ENCODE measurements at places on chromosomes 4 and X.

DNA sequence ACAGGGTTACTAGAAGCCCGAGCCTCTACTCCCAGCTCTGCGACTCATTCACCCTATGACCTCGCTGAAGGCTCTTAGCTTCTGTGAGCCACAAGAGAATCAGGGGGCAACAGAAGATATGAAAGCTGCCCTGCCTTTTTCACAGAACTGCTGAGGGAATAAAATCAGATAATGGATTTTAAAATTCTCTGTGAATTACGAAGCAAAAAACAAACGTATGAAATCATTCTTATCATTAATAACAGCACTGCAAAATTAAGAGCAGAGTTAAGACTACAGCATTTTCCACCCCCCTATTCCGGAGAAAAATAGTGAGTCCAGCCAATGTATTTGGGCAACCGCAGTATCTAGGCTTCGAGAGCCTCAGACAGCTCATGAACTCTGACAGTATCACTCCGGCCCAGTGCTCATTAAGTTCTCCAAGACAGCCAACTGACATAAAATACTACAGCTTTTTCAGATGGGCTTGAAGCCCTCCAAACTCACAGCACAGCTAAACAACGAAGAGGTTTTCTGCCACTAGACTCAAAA lies 33.4 kb downstream of the AFAP1 start:
- no peak for DNase-seq

GRCh38 chr4:119579823-119580222 lies 48.8 kb downstream of the PDE5A start:
- DNase-seq: no peak

DNA sequence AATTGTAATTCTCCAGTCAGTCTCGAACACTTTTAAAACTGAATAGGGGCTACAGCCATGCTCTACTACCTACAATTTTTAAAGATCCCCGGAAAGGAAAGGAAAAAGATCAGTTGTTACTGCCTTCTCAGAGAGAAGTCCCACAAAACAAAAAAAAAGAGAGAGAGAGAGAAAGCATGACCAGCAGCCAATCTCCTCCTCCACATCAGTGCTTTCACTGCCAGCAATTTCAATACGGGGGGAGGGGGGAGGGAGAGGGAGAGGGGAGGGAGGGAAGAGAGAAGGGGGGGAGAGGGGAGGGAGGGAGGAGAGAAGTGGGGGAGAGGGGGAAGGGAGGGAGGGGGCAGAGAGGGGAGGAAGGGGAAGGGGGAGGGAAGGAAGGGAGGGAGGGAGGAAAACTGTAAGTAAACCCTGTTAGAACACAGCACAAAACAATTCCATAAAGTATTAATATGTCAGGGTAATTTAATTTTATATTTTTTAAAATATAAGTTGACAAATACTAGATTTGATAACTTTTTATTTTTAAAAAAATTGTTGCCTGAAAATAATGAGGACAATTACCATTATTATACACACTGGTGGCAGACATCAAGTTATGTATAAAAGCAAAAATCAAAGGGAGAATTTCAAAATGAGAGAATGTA lies 108.0 kb downstream of the LRBA start:
- DNase-seq: no peak

- DNase-seq: no peak
Observed at GRCh38 chr4:7307394-7308099, 115.2 kb downstream of the SORCS2 start.

GRCh38 chrX:18961686-18962085 lies 22.2 kb downstream of the PHKA2 start:
- DNase-seq: peak; percentile 34

Measured in KBM-7 (cell line).